Activated CD8-positive, alpha-beta memory T cell treated with anti-CD3 and anti-CD28 coated beads for 1 hour (primary cell): ENCODE measurements at places on chromosomes 11 and 22.

- DNase-seq, result no peak
Measured at GRCh38 chr11:92828556-92828955, 140.9 kb upstream of the MTNR1B start.

GRCh38 chr11:37504921-37505320 is 906.9 kb upstream of the RAG2 start:
- DNase-seq, result no peak

DNA sequence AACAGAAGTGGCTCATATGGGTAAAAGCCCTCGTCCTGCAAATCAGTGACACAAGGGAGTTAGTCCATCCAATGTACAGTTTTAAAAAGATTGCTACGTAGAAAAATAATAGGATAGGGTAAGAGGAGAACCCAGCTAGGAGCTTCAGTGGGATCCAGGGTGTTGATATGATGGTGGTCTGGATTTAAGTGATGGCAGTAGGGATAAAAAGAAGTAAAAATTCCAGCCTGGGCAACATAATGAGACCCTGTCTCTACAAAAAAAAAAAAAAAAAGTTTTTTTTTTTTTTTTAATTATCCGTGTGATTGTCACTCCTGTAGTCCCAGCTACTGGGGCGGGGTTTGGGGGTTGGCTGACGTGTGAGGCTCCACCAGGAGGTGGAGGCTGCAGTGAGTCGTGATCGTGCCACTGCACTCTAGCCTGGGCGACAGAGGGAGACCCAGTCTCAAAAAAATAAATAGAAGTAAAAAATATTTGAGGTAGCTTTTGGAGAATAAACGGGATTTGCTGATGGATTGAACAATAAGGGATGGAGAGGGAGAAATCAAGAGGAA is 7.0 kb upstream of the L3MBTL2 start:
- DNase-seq, result no peak

GRCh38 chr11:35035894-35036408 is 103.0 kb upstream of the CD44 start:
- no peak for DNase-seq

GRCh38 chr11:61787928-61788491 is 4.4 kb downstream of the TMEM258 start:
- no peak for DNase-seq

GRCh38 chr11:94532211-94532610 is 11.5 kb upstream of the FUT4 start:
- DNase-seq, result no peak

GRCh38 chr22:16915701-16916100 is 90.5 kb upstream of the XKR3 start:
- DNase-seq, result no peak

DNA sequence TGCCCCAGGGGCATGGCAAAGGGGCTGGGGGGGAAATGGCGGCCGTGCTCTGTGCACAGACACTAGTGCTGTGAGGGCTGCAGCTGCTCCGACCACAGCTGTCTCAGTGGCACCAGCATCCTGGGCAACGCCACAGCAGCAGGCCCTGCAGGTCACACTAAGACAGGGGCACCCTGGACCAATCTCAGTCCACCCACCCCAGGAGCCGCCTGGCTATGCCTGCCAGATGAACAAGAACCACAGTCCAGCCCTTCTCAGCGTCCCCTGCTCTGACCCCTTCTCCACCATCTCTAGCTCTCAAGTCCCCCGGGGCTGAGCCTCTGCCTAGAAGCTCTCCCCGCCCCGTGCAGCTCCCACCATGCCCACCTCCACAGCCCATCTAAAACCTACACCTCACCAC is 16.5 kb downstream of the TUBGCP6 start:
- DNase-seq, result no peak

- DNase-seq, result peak; percentile 44
Measured at GRCh38 chr11:34650528-34650927, 29.6 kb downstream of the EHF start.

DNA sequence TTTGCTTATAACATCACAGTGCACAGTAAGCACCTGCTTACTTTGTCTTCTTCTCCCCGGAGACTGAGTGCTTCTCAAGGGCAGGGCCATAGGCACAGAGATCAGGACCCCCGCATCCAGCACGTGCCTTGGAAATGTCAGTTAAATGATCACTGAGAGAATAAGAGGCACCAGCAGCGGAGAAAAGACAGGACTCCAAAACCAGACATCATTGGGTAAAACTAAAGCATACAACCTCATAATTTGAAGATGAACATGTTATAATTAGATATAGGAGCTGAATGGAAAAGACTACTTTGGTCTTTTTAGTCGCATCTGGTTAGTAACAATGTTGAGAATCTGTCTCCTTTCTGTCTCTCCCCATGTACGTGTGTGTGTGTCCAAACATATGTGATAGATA is 1279.9 kb downstream of the LRRC4C start:
- no peak for DNase-seq

GRCh38 chr11:79412761-79413160 is 28.1 kb downstream of the TENM4 start:
- no peak for DNase-seq

- DNase-seq, result no peak
Measured at GRCh38 chr22:43177479-43177878, 9.5 kb downstream of the TTLL12 start.

- DNase-seq, result no peak
Measured at GRCh38 chr11:115170133-115170815, 333.9 kb downstream of the CADM1 start.

GRCh38 chr11:19276859-19277808 is 36.4 kb upstream of the E2F8 start:
- DNase-seq, result no peak

- peak; percentile 21 for DNase-seq
Measured at GRCh38 chr11:61516675-61517572, 8.4 kb downstream of the LRRC10B start.

- DNase-seq, result no peak
Measured at GRCh38 chr11:80841675-80842074, 1400.8 kb upstream of the TENM4 start.

- no peak for DNase-seq
Measured at GRCh38 chr11:124090996-124091395, 24.3 kb upstream of the VWA5A start.

GRCh38 chr11:121722431-121723245 is 269.9 kb upstream of the SORL1-AS1 start:
- DNase-seq, result no peak

DNA sequence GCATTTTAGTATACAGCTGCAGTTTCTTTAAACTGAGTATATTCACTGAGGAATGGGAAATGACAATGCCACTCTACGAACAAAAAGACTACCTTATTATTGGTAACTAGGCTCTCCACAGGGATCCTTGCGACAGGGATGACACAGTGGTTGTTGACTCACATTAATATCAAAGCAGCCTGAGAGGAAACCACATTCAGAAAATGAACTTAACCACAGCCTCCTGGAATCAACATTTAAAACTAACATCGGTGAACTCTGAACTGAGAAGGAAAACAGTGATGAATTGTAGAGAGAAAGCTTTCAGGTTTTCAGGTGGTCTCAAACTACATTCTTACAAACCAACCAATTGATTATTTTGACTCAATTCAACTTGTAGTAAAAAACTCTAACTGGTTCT is 90.3 kb upstream of the MTMR2 start:
- no peak for DNase-seq

DNA sequence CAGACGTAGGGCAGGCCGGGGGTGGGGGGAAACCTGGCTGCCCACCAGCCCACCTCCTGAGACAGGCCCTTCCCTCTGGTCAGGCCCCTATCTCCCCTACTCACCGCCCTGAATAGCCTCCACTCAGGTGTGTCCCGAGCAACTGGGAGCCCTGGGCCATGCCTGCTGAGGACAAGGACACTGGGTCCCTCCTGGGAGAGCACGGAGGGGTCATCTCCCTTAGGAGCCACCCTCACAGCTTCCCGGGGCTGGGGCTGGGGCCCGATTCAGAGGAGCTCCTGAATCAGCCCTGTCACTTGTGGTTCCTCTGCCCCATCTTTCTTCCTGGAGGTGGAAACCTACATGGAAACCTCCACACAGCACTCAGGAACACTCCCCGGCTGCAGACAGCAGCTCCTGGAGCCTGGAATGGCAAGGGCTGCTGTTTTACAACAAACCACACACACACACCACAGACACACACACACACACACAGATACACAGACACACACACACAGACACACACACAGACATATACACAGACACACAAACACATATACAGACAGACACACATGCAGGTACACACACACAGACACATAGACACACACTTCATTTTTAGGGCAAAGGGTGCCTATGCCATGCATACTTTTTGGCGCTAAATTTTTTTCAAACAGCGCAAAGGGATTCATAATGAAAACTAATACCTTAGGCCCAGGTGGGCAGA is 9.6 kb upstream of the EMID1 start:
- DNase-seq, result no peak

DNA sequence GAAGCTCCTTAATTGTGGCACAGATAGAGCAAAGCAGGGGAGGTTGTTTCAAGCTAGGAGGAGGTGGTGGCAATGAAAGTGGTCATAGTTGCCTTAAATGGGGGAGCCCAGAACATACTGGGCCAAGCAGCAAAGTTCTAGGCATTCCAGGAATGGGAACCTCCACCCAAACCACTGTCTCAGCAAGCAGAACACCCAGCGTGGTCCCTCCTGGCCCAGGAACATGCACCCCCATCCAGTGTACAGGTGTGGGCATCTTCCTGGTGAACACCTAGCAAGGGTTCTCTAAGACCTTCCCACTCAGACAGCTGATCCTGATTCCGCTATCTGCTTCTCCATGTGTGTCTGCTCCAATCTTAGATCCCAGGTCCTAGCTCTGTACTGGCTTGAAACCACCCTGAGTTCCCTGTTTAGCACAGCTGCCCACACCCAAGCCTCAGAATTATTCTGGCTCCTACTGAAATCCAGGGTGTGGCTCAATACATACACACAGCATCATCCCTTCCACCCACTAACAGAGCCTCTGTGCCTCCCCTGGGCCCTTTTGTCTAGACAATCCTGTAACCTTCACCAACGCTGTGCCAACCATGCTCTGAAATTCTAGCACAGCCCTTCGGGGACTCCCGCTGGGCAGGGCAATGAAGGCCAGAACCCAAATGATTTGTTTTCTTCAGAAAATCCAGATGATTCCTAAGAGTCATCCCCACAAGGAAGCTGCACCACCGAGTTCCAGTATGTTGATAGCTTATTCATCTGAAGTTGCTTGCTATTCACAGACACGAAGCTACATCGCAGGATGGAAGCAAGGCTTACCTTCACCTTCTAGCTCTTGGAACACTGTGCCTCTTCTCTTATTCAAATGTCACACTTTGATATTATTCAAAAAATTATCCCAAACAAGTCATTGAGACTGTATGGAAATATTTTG is 76.6 kb downstream of the ABTB2 start:
- no peak for DNase-seq

- DNase-seq, result no peak
Measured at GRCh38 chr11:15569305-15570025, 454.7 kb downstream of the INSC start.
